ENCODE measurements at places on chromosomes 16 and 17.

DNA sequence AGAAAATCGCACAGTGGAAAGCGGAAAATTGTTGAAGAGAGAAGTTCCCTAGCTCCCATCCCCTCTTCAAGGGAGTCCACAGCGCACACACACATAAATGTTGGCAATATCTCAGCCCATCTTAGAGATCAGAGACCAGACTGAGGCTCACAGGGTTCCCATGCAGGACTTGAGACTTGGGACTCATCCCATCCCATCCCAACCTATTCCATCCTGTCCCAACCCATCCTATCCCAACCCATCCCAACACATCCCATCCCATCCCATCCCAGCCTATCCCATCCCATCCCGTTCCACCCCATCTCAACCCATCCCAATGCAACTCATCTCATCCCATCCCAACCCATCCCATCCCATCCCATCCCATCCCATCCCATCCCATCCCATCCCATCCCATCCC lies 29.6 kb downstream of the GSG1L start:
- DNase-seq = no peak

DNA sequence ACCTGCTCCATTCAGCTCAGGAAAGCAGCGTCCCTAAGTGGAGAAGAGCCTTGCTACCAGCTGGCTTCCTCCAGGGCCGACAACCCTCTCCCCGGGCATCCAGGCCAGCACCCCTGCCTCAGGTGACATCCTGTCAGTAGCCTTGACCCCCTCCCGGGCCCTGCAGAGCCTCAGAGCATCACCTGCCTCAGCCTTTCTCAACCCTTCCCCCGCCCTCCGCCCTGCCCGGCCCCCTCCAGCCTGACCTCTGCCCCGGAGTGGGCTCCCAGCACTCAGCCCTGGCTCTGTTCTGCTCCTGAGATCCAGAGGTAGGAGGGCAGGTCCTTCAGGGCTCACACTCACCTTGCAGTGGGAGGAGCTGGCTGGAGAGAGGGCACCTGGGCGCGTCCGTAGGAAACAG lies 73.8 kb upstream of the METRNL start:
- DNase-seq = no peak

GRCh38 chr17:879546-880442 lies 97.6 kb downstream of the MRM3 start:
- peak; percentile 51 for DNase-seq

- peak; percentile 43 for DNase-seq
Observed at GRCh38 chr17:64385187-64386083, 5.2 kb downstream of the PECAM1 start.

GRCh38 chr16:30858111-30858495 lies 35.8 kb downstream of the BCL7C start:
- DNase-seq = no peak

GRCh38 chr17:72090108-72090507 lies 30.7 kb upstream of the SOX9 start:
- DNase-seq = no peak

DNA sequence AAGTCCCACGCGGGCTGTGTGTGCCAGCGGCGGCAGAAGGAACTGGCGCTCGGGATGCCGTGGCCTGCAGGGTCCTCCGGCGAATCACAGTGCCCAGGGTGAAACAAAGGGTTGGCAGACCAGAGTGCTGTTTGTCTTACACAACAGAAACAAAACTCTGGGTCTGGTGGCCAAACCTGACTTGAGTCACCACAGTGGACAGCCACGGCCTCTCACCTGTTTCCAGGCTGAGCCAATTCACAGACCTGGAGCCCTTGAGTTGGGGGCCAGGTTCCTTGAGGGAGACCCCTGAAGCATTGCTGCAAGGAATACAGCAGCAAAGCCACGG lies 2.1 kb upstream of the CHMP6 start:
- no peak for DNase-seq

- no peak for DNase-seq
Observed at GRCh38 chr16:678858-679813, 1.1 kb upstream of the STUB1 start.

GRCh38 chr17:64448665-64449512 lies at the start of gene MILR1:
TSS of gene MILR1 (plus strand) at chr17:64449115. CDS start at chr17:64449169, 54 bp downstream.
- DNase-seq = no peak

DNA sequence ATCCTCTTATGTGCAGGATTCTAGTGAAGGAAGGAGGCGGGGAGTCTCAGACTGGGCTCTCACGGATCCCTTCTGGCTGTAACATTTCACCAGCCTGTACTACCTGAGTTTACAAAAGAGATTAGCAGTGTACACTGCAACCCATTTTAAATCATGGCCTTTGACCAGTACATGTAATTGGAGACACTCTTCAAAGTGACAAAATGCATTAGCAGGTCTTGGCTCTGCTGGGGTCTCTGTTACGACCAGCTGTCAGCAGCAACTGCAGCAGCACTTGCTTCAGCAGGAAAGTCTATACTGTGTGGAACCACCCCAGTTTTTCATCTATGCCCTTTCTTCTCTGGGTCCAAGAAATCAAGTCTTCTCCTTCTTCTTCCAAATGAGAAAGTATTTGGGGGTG lies 322.8 kb upstream of the ASIC2 start:
- DNase-seq = no peak

- DNase-seq = no peak
Observed at GRCh38 chr16:2828521-2828840, 1.6 kb upstream of the ZG16B start.

DNA sequence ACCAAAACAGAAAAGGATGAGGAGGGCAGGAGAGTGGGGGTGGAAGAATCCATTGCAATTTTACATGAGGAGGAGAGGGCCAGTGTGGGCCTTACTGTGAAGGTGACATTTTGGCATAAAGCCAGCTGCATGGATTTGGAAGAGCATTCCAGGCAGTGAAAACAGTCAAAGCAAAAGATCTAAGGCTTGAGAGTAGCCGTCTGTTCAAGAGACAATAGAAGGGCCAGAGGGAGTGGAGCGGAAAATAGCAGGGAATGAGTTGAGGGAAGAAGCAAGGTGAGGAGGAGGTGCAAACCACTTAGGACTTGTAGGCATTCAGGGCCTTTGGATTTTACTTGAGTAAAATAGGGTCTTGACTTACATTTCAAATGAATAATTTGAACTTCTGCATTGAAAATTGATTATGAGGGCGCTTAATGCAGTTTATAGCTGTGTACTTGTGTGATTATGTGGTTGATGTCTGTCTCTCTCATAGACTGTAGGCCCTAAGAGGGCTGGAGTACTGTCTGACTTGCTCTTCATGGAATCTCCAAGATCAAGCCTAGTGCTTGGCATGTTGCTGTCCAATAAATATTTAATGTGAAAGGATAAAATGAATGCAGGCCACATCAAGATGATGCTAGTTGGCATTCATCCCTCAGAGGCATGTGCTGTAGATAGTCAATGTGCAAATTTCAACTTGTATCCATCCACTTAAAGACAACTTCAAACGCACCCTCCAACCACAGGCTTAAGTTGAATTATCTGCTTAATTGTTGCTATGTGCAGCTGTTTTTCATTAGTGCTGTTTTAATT lies 772.1 kb upstream of the RBFOX1 start:
- no peak for DNase-seq

GRCh38 chr17:65514082-65514481 lies 47.4 kb downstream of the AXIN2 start:
- DNase-seq = no peak

DNA sequence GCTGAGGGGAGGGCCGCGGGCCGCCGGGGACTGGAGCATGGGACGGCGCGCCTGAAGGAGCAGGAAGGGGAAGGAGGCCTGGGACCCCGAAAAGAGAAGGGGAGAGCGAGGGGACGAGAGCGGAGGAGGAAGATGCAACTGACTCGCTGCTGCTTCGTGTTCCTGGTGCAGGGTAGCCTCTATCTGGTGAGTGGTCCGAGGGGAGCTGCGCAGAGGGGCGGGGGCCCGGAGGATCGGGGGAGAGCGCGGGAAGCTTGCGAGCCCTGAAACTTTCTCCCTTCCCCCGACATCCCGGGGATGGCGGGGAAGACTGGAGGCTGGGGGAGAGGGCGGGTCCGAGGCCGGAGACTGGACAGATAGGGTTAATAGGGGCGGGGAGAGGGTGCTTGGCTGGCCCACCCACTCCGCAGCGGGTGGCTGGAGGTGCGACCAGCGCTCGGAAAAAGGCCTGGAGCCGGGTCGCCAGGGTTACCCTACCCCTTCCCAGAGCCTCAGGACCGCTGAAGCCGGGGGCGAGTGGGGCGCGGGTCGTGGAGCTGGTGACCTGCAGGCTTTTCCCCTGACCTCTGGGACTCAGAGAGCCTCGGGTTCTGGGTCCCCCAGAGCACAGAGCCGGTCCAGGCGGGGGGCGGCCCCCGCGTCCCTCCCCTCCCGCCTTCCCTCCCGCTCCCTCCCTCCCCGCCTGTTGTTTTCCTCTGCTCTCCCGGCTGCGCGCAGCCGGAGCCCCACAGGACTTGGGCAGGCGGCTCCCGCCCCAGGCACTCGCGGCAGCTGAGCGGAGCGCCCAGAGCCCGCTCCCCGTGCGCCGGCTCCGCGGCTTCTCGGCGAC lies 631 bp downstream of the NXPH3 start:
- DNase-seq = no peak

- no peak for DNase-seq
Observed at GRCh38 chr17:79785900-79786810, 8.2 kb downstream of the CBX2 start.

- DNase-seq = no peak
Observed at GRCh38 chr17:29133121-29133713, 47.0 kb downstream of the MYO18A start.

DNA sequence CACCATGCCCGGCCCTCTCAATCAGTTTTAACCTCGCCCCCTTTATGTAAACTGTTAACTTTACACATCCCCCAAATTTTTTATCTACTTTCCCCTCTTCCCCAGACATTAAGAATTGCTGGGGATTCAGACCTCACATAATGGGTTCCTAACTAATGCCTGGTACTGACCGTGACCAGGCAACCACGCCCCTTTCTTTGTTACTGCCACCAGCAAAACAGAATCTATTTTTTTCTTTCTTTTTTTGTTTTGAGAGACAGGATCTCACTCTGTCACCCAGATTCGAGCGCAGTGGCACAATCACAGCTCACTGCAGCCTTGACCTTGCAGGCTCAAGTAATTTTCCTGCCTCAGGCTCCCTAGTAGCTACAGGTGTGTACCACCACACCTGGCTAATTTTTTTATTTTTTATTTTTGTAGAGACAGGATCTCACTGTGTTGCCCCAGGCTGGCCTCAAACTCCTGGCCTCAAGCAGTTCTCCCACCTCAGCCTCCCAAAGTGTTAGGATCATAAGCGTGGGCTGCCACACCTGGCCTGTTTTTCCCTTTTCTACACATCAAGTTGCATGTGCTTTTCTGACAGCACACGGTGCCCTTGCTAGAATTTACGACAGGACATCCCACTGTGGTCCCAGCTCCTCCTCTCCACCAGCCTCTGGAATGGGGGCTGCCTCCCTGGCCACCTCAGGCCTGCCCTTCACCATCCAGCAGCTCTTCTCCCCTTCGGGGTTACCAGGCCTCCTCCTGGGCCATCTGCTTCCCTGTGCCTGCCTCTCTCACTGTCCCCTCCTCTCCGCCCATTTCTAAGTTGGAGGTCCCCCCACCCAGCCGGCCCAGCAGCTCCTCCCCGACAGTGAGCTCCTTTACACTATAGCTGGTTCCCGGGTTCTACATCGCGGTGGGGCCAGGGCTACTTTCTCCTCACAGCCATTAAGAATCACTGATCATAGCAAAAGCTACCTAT lies 10.8 kb downstream of the CPNE2 start:
- DNase-seq = no peak

DNA sequence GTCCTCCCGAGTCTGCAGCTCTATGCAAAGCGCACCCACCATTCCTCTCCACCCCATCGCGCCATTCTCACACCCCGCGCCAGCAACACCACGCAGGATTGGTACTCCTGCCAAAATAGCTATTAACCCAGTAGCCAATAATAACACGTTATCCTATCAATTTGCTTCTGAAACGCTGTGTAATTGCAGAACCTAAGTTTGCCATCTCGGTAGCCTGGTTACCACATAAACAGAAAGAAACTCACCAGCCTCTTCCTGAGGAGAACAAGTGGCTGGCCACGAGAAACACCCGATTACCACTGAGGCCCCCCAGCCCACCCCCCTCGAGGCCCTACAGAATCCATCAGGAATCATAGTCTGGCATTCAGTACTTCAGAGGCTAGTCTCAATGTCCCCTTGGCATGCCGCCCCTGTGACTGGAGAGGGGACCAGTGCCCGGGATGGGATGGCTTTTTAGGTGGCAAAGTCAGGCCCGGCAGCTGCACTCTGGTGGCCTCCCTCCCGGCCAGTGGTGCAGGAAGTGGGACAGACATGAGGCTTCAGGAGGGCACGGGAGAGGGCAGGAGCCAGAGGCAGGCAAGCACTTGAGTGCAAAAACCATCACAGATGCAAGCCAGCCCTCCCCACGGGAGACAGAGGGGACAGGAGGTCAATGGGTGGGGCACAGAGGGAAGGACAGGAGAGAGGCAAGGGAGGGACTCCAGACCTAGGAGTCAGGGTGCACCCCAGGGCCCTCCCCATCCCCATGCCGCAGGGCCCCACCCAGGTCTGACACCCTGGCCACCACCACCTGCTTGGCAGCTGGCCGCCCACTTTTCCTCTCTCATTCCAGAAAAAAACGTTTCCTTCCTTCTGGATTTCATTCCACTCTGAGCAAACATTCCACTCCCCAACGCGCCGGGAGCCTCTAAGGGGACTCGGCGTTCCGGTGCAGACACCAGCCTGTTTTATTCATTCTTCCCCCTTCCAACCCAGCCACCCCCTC lies 192.5 kb downstream of the ZNF423 start:
- DNase-seq = no peak

GRCh38 chr17:81245024-81245664 lies 6.0 kb downstream of the NDUFAF8 start:
- DNase-seq = no peak

DNA sequence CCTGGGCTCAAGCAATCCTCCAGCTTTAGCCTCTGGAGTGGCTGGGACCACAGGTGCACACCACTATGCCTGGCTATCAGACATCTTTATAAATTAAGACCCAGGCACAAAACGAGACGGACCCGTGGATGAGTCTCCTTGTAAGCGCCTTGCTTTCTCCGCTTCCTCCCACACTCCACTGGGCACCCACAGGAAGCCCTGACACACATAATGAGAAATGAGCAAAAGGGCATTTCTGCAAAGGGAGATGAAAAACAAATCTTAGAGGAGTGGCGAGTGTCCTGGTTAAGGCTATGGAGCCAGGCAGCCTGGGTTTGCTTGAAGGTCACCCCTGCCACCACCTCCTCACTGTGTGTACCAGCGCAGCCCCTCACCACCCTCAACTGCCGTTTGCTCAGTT lies 56.3 kb downstream of the XYLT1 start:
- peak; percentile 38 for DNase-seq
